Activated CD8-positive, alpha-beta memory T cell treated with anti-CD3 and anti-CD28 coated beads for 36 hours (primary cell): ENCODE measurements at places on chromosomes 2 and 18. TPM values are rescaled to one million over a fixed set of nuclear protein-coding genes. Genes with fewer than 3 reads are reported as not detected.

The ITPRIPL1 gene
- 59.8 TPM for total RNA-seq

The RAB27B gene
- total RNA-seq: 0.19 TPM

The SLC9A4 gene
- not detected for total RNA-seq

The IL1F10 gene
- not detected for total RNA-seq

The MOGAT1 gene
- not detected for total RNA-seq

The OSBPL6 gene
- total RNA-seq: 2.0 TPM

The ALK gene
- total RNA-seq: not detected

The FLACC1 gene
- 1.3 TPM for total RNA-seq

The CFAP221 gene
- total RNA-seq: not detected

The UGT1A10 gene
- not detected for total RNA-seq

The C2orf42 gene
- total RNA-seq: 20.4 TPM

The KCNS3 gene
- not detected for total RNA-seq

The AQP12A gene
- not detected for total RNA-seq

The ZNF385B gene
- not detected for total RNA-seq

The METTL5 gene
- total RNA-seq: 89.7 TPM

The APCDD1 gene
- not detected for total RNA-seq

The TSPYL6 gene
- total RNA-seq: not detected

The SPATA3 gene
- 0.44 TPM for total RNA-seq

The GFPT1 gene
- total RNA-seq: 39.0 TPM

The DNAJC5G gene
- not detected for total RNA-seq

The CKAP2L gene
- 23.0 TPM for total RNA-seq

The IL18RAP gene
- total RNA-seq: 10.2 TPM

The SULT1C4 gene
- not detected for total RNA-seq

The RND3 gene
- total RNA-seq: not detected

The MTIF2 gene
- total RNA-seq: 57.4 TPM

The EPC2 gene
- 22.7 TPM for total RNA-seq

The TMEM87B gene
- 14.8 TPM for total RNA-seq

The FZD7 gene
- total RNA-seq: 0.63 TPM

The CDH19 gene
- total RNA-seq: not detected

The AGXT gene
- total RNA-seq: not detected

The IL36B gene
- not detected for total RNA-seq

The SP9 gene
- not detected for total RNA-seq

The C1QL2 gene
- total RNA-seq: not detected

The FAM117B gene
- total RNA-seq: 6.6 TPM

The ALKAL2 gene
- not detected for total RNA-seq

The NGEF gene
- 0.13 TPM for total RNA-seq
